WTC11 (cell line): ENCODE measurements at places on chromosomes 16 and 17.

- DNase-seq, result no peak
- peaks cover 16% of the 10 kb centered on the region for H3K4me1 ChIP-seq
- H3K36me3 ChIP-seq, result peaks cover 11% of the 10 kb centered on the region; the same call in 1 of the 2 replicates
- peak overlapping the region; percentile 84 for H3K27ac ChIP-seq
Observed at GRCh38 chr16:30527635-30528178, 1.3 kb upstream of the ZNF768 start.

DNA sequence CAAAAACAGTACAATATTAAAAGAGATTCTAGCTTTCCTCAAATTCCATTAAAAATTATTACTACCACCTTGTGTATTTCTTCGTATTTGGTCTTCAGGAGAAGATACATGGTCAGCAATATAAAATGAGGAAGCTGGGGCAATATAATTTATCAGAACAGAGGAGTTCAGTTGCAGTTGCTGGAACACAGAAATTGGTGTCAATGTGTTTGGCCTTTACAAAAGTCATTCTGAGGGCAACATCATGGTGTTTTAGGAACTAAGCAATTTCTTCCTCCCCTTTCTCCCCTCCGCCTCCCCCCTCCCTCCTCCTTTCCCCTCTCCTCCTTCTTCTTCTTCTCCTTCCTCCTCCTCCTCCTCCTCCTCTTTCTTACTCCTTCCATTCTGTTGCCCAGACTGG is 102.1 kb downstream of the YPEL2 start:
- no peaks in the 10 kb centered on the region for H3K4me1 ChIP-seq
- H3K4me3 ChIP-seq, result no peak overlapping the region
- DNase-seq, result no peak
- no peak overlapping the region for H3K27ac ChIP-seq

DNA sequence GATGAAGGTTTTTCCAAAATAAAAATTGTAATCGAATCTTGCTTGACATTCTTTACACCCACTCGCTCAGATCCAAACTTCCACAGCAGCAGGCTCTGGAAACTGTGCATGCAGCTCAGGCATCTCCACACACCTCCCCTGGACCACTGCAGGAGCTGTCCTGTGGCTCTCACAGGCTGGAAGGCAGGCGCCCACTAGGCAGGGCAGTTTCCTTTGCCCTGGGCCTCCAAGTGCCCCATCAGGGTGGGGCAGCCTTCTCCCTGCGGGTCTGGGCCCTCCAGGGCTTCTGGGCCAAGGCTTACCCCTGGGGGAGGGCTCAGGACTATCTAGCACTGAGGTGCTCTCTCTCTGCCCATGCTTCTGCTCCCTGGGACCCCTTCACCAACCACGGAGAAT is 114.5 kb upstream of the RPL38 start:
- no peaks in the 10 kb centered on the region for H3K4me1 ChIP-seq
- H3K36me3 ChIP-seq, result peaks cover 15% of the 10 kb centered on the region
- H3K27ac ChIP-seq, result no peak overlapping the region
- no peak for DNase-seq
- H3K27me3 ChIP-seq, result peaks cover 12% of the 10 kb centered on the region; the same call in 1 of the 2 replicates

GRCh38 chr17:1168533-1169220 is 11.1 kb downstream of the ABR start:
- H3K27ac ChIP-seq, result no peak overlapping the region
- H3K36me3 ChIP-seq, result no peaks in the 10 kb centered on the region
- H3K4me3 ChIP-seq, result no peak overlapping the region
- DNase-seq, result no peak
- no peaks in the 10 kb centered on the region for H3K27me3 ChIP-seq
- H3K4me1 ChIP-seq, result no peaks in the 10 kb centered on the region

DNA sequence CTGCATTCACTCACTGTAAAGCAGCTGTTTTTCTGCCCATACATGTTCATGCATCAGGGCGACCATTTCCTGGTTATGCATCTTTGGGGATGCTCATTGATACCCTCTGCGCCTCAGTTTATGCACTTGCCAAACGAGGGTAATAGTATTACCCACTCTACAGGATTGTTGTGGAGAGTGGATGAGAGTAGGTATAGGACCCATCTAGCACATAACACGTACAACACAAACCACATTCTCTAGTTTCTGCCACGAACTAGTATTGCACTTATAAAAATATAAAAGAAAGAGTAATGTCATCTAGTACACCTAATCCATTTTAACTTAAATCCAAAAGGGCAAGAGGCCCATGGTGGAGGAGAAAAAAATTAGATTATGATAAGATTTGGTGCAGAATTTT is 231.7 kb downstream of the SLC39A11 start:
- no peak for DNase-seq
- no peak overlapping the region for H3K27ac ChIP-seq
- H3K36me3 ChIP-seq, result peaks cover 12% of the 10 kb centered on the region
- H3K27me3 ChIP-seq, result no peaks in the 10 kb centered on the region; the same call in 1 of the 2 replicates

- H3K27ac ChIP-seq, result no peak overlapping the region
- no peak for DNase-seq
Observed at GRCh38 chr16:84320511-84320910, 25.8 kb downstream of the WFDC1 start.

GRCh38 chr17:50036455-50037261 is 19.3 kb upstream of the ITGA3 start:
- H3K27me3 ChIP-seq, result peaks cover 5% of the 10 kb centered on the region
- DNase-seq, result no peak
- no peaks in the 10 kb centered on the region for H3K36me3 ChIP-seq

- peaks cover 4% of the 10 kb centered on the region; the same call in 1 of the 2 replicates for H3K27me3 ChIP-seq
- H3K4me1 ChIP-seq, result peaks cover 10% of the 10 kb centered on the region; the same call in 1 of the 2 replicates
- DNase-seq, result no peak
- H3K27ac ChIP-seq, result no peak overlapping the region
- H3K36me3 ChIP-seq, result no peaks in the 10 kb centered on the region
- no peak overlapping the region for H3K4me3 ChIP-seq
Observed at GRCh38 chr16:73285436-73286201, 237.7 kb upstream of the ZFHX3 start.

DNA sequence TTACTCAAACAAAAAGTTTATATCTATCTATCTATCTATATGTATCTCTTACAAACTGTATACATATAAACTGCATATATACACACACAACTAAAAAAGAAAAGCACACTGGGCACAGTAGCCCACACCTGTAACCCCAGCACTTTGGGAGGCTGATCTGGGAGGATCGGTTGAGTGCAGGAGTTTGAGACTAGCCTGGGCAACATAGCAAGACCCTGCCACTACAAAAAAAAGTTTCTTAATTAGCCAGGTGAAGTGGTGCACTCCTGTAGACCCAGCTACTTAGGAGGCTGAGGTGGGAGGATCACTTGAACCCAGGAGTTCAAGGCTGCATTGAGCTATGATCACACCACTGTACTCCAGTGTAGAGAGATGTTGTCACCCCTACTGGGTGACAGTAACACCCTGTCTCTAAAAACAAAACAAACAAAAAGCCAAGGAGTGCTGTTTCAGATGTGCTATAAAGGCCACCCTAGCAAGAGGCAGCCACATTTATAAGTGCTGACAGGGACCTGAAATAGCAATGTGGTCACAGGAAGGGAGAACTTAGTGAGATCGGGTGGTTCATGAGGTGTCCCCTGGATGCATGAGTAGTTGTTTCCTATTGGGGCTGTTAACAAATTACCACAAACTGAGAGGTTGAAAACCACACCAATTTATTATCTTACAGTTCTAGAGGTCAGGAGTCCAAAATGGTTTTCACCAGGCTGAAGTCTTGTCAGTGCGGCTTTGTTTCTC is 4.8 kb downstream of the CD2BP2 start:
- H3K27ac ChIP-seq, result no peak overlapping the region
- no peaks in the 10 kb centered on the region for H3K27me3 ChIP-seq
- H3K4me1 ChIP-seq, result peaks cover 6% of the 10 kb centered on the region
- no peak overlapping the region for H3K4me3 ChIP-seq

GRCh38 chr17:35051579-35052240 is 11.8 kb downstream of the RFFL start:
- peaks cover 35% of the 10 kb centered on the region for H3K4me1 ChIP-seq
- no peak for DNase-seq
- H3K27ac ChIP-seq, result no peak overlapping the region
- H3K27me3 ChIP-seq, result no peaks in the 10 kb centered on the region
- H3K4me3 ChIP-seq, result no peak overlapping the region
- H3K36me3 ChIP-seq, result no peaks in the 10 kb centered on the region

- 0 out of 2 replicates have a peak, but pooled peaks cover under 1% of the 10 kb centered on the region for H3K4me1 ChIP-seq
- no peaks in the 10 kb centered on the region for H3K36me3 ChIP-seq
- H3K27ac ChIP-seq, result no peak overlapping the region
- H3K27me3 ChIP-seq, result peaks cover 1% of the 10 kb centered on the region; the same call in 1 of the 2 replicates
- no peak overlapping the region for H3K4me3 ChIP-seq
- no peak for DNase-seq
Observed at GRCh38 chr17:1498869-1499268, 6.4 kb upstream of the MYO1C start.

DNA sequence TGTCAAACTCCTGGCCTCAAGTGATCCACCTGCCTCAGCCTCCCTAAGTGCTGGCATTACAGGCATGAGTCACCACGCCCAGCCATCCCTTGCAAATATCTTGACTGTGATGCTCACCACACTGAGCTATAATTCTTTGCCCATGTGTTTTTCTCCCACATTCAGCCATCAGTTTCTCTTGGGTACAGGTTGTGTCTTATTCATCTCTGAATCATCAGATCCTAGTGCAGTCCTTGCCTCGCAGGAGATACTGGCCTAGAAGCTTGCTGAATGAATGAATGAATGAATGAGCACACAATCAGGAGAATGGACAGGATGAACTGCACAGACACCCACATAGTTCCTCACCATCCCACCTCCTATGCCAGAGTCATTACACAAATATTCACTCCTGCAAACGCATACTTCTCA is 24.4 kb upstream of the ETV4 start:
- peaks cover 3% of the 10 kb centered on the region for H3K4me1 ChIP-seq
- no peak for DNase-seq
- no peak overlapping the region for H3K27ac ChIP-seq
- no peak overlapping the region for H3K4me3 ChIP-seq

DNA sequence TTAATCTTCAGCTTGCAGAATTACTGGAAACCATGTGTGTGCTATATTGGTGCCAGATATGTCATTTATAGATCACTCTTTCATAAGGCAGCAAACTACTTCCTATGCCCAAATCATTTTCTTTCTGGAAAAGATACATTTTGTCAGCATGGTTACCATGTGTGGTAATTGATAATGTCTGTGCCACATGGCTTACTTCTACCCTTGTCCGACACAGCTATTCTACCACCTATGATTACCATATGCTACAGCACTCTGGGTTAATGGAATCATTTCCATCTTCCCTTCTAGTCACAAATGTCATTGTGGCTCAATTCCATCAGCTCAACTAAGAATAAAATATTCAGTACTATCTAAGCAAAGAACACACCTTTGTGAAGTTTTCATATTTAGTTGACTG is 8.0 kb upstream of the PPM1E start:
- H3K27ac ChIP-seq, result no peak overlapping the region
- H3K4me3 ChIP-seq, result no peak overlapping the region
- DNase-seq, result no peak
- H3K27me3 ChIP-seq, result 0 out of 2 replicates have a peak, but pooled peaks cover 1% of the 10 kb centered on the region
- no peaks in the 10 kb centered on the region for H3K4me1 ChIP-seq
- H3K36me3 ChIP-seq, result no peaks in the 10 kb centered on the region

GRCh38 chr16:71675380-71675779 is 49.1 kb downstream of the PHLPP2 start:
- no peak overlapping the region for H3K4me3 ChIP-seq
- DNase-seq, result no peak
- no peak overlapping the region for H3K27ac ChIP-seq
- peaks cover 81% of the 10 kb centered on the region for H3K36me3 ChIP-seq
- no peaks in the 10 kb centered on the region for H3K27me3 ChIP-seq
- H3K4me1 ChIP-seq, result no peaks in the 10 kb centered on the region

DNA sequence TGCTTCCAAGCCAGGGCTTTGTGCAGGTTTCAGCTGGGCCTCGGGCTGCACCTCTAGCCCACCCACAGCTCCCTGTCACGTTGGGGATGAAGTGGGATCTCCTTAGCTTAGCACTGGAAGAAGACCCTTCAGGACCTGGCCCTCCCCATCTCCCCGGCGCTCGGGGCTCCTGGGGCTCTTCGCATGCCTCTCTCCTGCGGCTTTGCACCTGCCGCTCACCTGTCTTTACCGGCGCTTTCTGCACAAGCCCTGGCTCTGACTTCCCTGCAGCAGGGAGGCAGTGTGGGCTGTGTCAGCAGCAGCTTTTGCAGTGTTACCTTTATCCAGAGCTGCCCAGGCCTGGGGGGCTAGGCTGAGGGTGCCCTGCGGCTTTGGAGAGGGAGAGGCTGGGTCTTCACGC is 52.3 kb downstream of the NT5M start:
- H3K4me1 ChIP-seq, result peaks cover 4% of the 10 kb centered on the region
- no peak overlapping the region for H3K4me3 ChIP-seq
- peaks cover 4% of the 10 kb centered on the region for H3K27me3 ChIP-seq

DNA sequence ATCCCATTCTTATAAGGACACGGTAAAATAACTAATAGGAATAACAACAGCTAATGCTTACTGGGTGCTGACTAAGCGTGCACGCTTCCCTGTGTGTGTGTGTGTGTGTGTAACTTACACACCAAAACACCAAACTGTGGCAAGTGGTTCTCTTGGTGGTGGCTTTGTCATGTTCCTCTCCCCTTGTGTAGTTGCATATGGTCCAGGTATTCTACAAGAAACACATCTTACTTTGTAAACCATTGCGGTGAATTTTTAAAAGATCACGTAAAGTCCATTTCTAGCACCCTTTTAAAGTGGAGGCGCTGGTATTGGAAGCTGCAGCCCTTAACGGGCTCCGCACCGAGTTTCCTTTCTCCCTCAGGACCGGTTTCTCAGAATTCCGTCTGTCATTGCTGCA is 221.0 kb upstream of the FOXF1 start:
- H3K27me3 ChIP-seq, result peaks cover 100% of the 10 kb centered on the region
- H3K4me3 ChIP-seq, result peak overlapping the region; percentile 78
- DNase-seq, result no peak
- H3K27ac ChIP-seq, result no peak overlapping the region
- H3K36me3 ChIP-seq, result no peaks in the 10 kb centered on the region

GRCh38 chr16:53912155-53912554 is 208.2 kb downstream of the FTO start:
- no peaks in the 10 kb centered on the region for H3K27me3 ChIP-seq
- no peaks in the 10 kb centered on the region for H3K36me3 ChIP-seq
- DNase-seq, result no peak
- peaks cover 14% of the 10 kb centered on the region for H3K4me1 ChIP-seq
- H3K4me3 ChIP-seq, result no peak overlapping the region

DNA sequence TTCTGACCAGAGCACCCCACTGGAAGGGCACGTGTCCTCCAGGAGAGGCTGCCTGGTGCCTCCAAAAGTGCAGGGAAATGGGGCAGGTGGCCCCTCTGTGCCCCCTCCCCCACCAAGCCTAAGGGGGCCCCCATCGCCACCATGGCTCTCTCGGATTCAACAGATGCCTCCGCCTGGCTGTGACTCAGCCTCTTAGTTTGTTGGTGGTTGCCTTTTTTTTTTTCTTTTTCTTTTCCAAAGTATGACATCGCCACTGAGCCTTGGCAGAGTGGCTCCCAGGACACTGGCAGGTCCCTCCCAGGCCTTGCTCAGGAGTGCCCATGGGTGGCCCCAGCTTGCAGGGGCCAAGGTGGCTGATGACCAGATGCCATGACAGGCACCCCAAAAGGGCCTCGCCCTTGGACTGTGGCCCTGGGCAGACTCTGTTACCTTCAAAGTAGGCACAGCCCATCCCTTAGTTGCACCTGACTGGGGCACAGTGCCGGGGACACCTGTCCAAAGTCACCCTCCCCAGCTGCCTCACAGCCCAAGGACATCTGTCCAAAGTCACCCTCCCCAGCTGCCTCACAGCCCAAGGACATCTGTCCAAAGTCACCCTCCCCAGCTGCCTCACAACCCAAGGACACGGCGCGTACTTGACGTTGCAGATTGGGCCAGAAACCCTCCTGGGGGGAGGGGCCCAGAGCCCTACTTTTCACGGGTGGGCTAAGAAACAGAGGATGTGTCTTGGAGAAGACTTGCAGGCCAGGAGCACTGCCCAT is 29.6 kb downstream of the NPTX1 start:
- H3K4me3 ChIP-seq, result no peak overlapping the region
- no peak overlapping the region for H3K27ac ChIP-seq
- no peaks in the 10 kb centered on the region for H3K36me3 ChIP-seq
- DNase-seq, result no peak
- no peaks in the 10 kb centered on the region; the same call in 1 of the 2 replicates for H3K4me1 ChIP-seq
- peaks cover 11% of the 10 kb centered on the region for H3K27me3 ChIP-seq
